Central memory CD4-positive, alpha-beta T cell (primary cell): ENCODE measurements at places on chromosomes 1 and 21.

GRCh38 chr1:170660871-170661645 lies 2.9 kb upstream of the PRRX1 start:
- DNase-seq: no peak

GRCh38 chr1:27416387-27417111 lies 24.1 kb downstream of the GPR3 start:
- peak; percentile 56 for DNase-seq

GRCh38 chr1:169631249-169631648 lies 1.3 kb upstream of the SELP start:
- no peak for DNase-seq

DNA sequence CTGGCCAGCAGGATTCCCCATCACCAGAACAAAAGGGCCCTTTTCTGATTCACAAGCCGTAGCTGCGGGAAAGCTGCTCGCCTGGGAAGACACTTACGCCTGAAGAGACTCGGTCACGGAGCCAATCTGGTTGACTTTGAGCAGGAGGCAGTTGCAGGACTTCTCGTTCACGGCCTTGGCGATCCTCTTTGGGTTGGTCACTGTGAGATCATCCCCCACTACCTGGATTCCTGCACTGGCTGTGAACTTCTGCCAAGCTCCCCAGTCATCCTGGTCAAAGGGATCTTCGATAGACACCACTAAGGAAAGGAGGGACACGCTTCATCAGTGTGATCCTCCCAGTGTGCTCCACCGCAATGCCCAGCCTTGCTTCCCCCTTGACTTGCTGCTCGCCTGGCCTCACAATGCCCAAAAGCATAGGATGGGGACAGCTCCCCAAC lies 14.7 kb downstream of the ENO1 start:
- no peak for DNase-seq

DNA sequence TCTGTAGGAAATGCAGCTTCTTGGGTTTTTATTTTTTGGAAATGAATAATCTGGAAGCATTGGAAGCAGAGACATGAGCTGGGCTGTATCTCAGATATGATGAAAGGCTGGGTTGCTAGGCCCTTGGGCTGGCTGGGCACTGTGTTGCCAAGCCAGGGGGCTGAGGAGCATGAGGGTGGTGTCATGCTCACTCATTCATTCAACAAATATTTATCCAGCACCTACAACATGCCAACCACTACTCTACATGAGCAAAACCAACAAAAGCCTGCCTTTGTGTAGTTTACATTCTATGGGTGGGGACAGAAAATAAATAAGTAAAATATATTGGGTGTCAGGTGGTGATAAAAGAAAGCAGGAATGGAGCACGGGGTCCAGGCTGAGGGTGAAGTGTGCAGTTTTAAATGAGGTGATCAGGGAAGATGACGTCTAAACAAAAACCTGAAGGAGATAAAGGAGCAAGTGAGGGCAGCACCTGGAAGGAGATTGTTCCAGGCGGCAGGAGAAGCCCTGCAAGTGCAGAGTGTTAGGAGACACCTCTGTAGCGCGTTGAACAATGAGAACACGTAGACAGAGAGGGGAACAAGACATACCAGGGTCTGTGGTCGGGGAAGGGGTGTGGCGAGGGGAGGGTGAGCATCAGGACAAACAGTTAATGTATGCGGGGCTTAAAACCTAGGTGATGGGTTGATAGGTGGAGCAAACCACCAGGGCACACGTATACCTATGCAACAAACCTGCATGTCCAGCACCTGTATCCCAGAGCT lies 10.9 kb downstream of the TAGLN2 start:
- DNase-seq: no peak
